ENCODE measurements at places on chromosomes 12 and 14.

- DNase-seq: no peak
These were observed 187.7 kb upstream of the ATXN7L3B start for GRCh38 chr12:74349925-74350324.

DNA sequence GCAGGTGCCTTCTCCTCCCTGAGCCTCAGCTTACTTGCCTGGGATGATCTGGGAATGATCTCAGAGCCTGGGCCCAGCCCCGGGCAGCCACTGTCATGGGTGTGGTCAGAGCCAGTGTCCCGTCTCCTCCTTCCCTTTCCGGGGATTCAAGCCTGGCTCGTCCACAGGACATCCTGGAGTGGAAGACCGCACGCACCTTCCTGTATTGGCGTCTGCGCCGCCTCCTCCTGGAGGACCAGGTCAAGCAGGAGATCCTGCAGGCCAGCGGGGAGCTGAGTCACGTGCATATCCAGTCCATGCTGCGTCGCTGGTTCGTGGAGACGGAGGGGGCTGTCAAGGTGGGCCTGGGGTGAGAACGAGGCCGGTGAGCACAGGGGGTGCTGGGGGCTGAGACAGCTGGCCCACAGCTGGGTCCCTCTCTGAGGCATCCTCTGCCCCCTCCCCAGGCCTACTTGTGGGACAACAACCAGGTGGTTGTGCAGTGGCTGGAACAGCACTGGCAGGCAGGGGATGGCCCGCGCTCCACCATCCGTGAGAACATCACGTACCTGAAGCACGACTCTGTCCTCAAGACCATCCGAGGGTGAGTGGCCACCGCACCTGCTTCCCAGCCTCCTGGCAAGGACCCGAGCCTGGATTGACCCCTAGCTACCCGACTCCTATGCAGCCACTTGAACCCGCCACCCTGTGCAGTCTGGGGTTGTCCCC lies 44.0 kb downstream of the FOXN4 start:
- DNase-seq: no peak

- no peak for DNase-seq
These were observed 886.5 kb upstream of the FLRT2 start for GRCh38 chr14:84643446-84643845.

- DNase-seq: no peak
These were observed 480.7 kb upstream of the DCN start for GRCh38 chr12:91663310-91663709.

DNA sequence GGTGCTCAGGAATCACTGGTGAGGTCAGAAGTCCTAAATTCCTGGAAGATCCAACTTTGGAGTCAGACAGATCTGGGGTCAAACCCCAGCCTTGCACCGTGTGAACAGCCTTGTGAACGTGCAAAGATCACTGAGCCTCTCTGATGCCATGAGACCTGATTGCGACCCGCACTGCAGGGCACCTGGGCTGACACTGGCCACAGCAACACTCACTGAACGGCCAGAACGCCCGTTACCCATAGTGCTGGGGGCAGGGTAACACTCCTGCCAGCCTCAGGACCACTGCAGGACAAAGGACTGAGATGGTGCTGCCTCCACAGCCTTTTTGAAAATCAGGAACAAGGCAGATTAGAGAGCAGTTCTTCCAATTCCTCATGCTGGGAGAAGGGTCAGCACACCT lies 28.3 kb downstream of the CHGA start:
- DNase-seq: no peak

Data from right cardiac atrium (tissue), 5 donors.